Stimulated activated CD8-positive, alpha-beta memory T cell treated with anti-CD3 and anti-CD28 coated beads, Interleukin-4, amount 100 ng/mL, for 1 hour (primary cell): ENCODE measurements at places on chromosomes 3 and 15.

GRCh38 chr3:73098873-73099272 is 37.4 kb downstream of the EBLN2 start:
- DNase-seq = no peak

GRCh38 chr3:55802816-55803215 is 315.7 kb upstream of the WNT5A start:
- no peak for DNase-seq

DNA sequence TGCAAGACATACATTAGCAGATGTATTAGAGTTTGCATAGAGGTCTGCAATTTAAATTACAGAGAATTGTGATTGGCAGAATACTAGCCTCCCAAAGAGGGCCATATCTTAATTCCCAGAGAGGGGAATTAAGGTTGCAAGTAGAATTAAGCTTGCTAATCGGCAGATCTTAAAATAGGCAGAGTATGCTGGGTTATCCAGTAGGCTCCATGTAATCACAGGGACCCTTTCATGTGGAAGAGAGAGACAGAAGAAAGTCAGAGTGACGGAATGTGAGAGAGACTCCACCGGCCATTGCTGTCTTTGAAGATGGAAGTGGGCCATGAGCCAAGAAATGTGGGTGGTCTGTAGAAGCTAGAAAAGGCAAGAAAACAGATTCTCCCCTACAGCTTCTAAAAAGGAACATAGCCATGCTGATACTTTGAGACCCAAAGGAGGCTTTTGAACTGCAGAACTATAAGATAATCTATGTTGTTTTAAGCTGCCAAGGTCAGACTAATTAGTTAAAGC is 38.8 kb downstream of the IMPG2 start:
- DNase-seq = no peak

GRCh38 chr15:41993472-41994170 is 21.3 kb upstream of the EHD4 start:
- no peak for DNase-seq

DNA sequence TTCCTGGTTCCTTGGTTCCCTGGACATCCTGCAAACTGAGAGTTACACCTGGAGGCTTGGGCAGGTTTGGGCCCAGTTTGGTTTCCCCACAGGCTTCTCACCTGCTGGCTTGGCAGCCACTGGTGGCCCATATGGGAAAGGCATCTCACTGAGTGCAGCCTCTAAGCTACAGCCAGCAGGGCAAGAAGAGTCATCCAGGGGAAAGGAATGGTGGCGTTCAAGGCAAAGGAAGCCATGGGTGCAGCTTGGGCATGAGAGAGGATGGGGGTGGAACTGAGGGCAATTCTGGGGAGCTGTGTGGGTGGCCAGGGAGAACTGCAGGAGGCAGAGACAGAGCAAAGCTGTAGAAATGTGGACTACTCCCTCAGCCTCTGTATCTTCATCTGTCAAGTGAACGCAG is 106.4 kb downstream of the EPHB1 start:
- no peak for DNase-seq

- no peak for DNase-seq
These were observed 37.7 kb upstream of the BCHE start for GRCh38 chr3:165874663-165875489.

GRCh38 chr15:60590935-60591495 is 112.1 kb upstream of the ICE2 start:
- DNase-seq = no peak
